ENCODE measurements at places on chromosomes 2 and 18.
A peak's percentile ranks its signal among the peaks of the same experiment; 100 is the strongest.

GRCh38 chr2:101609433-101609832 lies 88.1 kb upstream of the MAP4K4 start:
- DNase-seq = peak; percentile 73

- DNase-seq = no peak
These were observed 226.9 kb upstream of the SMIM21 start for GRCh38 chr18:75654386-75654785.

DNA sequence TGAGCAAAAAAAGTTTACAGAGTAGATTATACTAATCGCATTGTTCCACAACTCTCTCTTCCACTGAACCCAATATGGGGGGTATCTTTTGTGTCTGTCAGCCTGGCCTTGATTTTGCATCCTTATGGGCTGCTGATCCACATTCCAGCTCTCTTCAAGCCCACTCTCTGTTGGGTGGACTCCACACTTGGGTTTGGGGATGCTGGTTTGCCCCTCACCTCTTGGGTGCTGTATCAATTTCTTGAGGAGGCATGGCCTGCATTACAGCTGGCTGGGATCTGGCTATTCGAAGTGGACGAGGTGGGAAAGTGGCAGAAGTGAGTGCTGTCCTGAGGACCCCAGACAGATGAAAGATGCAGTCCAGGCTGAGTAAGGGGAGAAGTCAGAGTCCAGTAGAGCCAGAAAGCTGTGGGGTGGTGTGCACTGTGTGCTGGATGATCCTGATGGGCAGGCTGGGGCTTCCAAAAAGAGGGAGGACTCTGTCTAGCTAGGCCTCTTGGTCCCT lies 141.4 kb downstream of the CAPN13 start:
- DNase-seq = no peak

- no peak for DNase-seq
These were observed 3.0 kb downstream of the LBH start for GRCh38 chr2:30234180-30234971.

- no peak for DNase-seq
These were observed 133.6 kb upstream of the CAPN13 start for GRCh38 chr2:30940839-30941238.

DNA sequence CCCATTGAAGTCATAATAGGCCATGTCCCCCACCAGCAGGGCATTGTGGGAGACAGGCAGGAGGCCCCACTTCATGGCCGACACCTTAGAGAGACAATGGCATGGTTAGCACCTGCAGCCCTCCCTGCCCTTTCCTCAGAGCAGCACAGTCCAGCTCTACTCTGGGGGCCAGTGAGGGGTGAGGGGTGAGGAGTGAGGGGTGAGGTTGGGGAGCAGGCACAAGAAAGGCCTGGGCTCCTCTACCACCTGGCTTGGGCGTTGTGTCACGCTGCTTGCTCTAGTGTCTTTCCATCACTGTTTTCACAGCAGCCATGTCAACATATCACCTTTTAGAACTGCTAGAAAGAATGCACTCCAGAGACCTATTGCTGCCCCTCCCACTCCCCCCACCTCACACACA lies 77.2 kb downstream of the ADD2 start:
- DNase-seq = no peak

DNA sequence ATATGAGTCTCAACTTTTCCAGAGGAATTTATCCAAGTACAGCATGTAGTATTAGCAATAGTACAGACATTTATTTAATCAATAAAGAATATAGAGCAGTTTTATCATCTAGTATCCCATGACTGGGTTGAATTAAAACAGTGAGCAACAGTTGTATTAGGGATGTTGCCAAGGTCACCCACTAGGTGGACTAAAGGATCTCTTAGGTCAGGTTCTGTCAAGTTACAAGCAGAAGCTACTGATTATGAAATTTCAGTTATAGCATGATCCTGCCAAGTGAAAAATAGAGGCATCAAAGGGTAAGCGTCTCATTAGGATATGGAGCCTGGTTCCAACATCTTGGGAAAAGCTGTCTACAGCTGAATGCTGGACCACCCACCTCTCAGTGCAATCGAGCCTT lies 52.1 kb upstream of the LAPTM4A start:
- DNase-seq = no peak

DNA sequence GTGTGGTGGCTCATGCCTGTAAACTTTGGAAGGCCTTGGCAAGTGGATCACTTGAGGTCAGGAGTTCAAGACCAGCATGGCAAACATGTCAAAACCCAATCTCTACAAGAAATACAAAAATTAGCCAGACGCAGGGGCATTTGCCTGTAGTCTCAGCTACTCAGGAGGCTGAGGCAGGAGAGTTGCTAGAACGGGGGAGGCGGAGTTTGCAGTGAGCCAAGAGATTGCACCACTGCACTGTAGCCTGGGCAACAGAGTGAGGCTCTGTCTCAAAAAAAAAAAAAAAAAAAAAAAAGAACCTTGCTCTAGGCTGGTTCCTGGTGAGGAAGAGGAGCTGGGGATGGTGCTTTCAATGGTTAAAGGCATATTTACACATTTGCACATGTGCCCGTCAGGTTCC lies 129.4 kb downstream of the LYPD6B start:
- DNase-seq = no peak

All from iPS DF 19.7 (cell line).